Lung microvascular endothelial cell (primary cell): ENCODE measurements at places on chromosomes 4 and X.

- DNase-seq: peak; percentile 59
These were observed 211.8 kb upstream of the PSAPL1 start for GRCh38 chr4:7646384-7647061.

DNA sequence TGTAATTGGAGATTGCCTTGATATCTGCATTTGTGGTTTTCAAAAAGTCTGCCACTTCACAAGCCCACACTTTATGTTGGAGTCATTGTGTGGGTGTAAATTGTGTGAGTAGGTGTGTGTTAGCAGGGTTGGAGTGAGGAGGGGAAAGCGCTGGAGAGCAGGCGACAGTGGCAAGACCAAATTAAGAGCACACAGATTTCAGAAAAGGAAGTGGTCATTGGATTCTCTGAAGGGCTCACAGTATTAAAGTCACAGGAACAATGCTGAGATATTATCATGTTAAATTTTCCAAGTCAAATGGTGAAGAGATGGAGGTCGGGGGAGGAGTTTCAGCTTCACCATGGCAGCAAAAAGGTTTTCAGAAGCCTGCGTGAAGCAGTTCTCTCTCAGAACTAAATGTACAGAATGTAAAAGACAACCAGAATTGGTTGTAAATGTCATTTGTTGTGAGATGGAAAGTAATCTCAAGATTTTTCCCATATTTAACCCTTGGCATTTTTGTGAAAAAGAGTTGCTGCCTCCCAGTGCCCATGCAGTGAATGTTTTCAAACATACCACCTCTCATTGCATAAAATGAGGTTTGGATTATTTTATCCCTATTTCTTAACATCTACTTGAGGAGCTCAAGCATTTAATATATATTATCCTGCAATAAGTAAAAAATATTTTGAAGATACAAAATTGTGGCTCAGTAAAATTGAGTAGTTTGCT lies 265.9 kb downstream of the ZNF674 start:
- no peak for DNase-seq

GRCh38 chrX:2913118-2913517 lies 16.0 kb downstream of the ARSD start:
- DNase-seq: no peak

DNA sequence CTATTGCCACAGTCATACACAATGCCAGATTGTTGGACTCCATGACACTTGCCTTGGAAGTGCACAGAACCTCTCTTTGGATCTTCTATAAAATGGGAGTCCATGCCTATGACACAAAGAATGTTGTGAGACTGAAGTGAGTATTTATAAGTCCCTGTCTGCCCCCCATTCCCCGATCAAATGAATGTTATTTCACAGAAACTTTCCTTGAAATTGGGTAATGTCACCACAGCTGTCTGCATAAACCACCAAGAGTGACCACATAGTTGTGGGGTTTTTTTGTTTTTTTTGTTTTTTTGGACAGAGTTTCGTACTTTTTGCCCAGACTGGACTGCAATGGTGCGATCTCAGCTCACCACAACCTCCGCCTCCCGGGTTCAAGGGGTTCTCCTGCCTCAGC lies 27.1 kb upstream of the REST start:
- no peak for DNase-seq

- DNase-seq: no peak
These were observed 20.8 kb downstream of the GUCY1A1 start for GRCh38 chr4:155687380-155687982.

DNA sequence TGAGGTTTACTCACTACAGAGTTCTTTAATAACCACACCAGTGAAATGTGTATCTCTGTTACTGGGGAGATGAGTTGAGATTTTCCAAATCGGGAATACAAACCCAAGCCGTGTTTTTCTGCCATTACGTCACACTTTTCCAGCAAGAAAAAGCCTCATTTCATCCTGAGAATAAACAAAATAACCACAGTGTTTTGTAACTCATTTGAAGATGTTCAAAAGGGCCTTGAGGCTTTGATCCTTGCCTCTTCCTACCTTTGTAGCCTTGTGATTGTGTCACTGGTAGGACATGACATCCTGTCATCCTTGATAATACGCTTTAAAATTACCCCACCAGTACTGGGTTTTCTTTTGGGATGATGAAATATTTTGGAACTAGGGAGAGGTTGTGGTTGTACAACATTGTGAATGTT lies 2.9 kb downstream of the USP11 start:
- DNase-seq: no peak

- DNase-seq: no peak
These were observed 27.8 kb upstream of the SMIM10 start for GRCh38 chrX:134963041-134963440.

- no peak for DNase-seq
These were observed 326.4 kb downstream of the TENM3 start for GRCh38 chr4:182569561-182569960.

GRCh38 chr4:85489273-85489981 lies 14.5 kb downstream of the ARHGAP24 start:
- DNase-seq: no peak

DNA sequence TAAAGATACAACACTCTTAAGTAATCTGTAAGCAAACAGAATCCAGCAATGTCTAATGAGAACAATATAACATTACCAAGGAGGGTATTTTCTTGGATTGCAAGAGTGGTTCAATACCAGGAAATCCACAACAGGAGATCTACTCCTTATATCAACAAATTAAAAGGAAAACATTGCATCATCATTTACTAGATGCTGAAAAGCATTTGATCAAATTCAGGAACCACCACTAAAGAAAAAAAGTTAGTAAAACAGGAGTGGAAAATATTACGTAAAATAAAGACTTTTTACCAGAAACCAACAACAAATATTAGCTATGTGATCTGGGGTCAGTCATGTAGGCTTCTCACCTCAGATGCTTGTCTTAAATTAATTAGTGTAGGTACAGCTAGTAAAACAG lies 66.8 kb upstream of the MAB21L2 start:
- peak; percentile 45 for DNase-seq

DNA sequence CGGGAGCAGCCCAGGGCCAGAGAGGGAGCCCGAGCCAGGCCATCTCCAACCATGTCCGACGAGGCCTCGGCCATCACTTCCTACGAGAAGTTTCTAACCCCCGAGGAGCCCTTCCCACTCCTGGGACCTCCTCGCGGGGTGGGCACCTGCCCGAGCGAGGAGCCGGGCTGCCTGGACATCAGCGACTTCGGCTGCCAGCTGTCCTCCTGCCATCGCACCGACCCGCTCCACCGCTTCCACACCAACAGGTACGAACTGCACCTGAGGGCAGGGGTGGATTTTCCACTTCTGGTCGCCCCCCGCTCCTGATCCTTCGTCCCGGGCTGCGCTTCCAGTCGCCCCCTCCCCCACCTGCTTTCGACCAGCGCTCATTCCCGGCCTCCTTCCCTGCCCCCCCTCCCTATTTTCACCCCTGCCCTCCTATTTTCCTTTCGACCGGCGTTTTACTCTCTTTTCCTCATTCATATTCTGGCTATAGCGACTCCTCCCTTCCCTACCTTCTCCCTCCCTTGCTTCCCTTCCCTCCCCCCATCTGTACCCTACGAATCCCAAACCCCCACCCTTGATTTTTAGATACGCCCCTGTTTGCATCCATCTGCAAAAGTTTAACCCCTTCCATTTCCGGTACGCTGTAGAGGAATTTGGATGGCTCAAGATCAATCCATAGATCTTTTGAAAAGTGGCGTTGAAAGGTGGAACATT lies 633 bp downstream of the FAM199X start:
- DNase-seq: no peak
